Stimulated activated CD4-positive, alpha-beta T cell treated with anti-CD3 and anti-CD28 coated beads, TNF-alpha, amount 100 ng/mL, for 4 hours (primary cell): ENCODE measurements at places on chromosomes 2 and 18.

DNA sequence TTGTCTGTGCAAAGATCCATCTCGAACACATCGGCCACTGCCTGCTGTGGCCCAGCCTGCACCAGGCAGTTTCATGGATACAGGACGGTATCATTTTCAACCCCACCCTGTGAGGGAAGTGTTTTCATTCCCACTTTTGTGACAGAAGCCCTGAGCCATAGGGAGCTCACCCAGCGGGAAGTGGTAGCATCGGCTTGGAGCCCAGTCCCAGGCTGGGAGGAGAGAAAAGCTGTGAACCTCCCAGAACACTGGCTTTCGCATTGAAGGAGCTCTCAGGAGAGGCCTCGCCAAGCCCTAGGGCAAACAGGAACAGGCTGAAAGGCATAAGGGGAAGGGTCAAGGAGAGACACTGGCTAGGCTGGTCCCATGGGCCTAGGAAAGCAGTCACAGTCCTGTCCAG lies 166.1 kb downstream of the TFCP2L1 start:
- no peak for DNase-seq

- no peak for DNase-seq
Observed at GRCh38 chr2:241940329-241940728, 70.8 kb downstream of the RTP5 start.

DNA sequence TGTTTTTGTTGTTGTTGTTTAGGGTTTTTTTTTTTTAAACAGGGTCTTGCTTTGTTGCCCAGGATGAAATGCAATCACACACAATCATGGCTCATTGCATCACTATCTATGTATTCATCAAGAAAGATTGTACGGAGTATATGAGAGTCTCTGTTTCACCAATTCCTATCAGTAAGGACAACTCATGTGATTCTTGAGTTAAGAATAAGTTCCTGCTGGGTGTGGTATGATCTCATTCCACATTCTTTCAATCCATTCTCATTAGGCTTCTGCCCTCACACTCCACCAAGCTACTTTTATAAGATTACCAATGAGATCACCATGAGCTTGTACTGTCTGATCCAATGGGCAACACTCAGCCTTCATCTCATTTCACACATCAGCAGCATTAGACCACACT lies 9.1 kb upstream of the AP1S3 start:
- no peak for DNase-seq

GRCh38 chr18:48031641-48032040 lies 101.2 kb upstream of the SMAD2 start:
- DNase-seq, result no peak

DNA sequence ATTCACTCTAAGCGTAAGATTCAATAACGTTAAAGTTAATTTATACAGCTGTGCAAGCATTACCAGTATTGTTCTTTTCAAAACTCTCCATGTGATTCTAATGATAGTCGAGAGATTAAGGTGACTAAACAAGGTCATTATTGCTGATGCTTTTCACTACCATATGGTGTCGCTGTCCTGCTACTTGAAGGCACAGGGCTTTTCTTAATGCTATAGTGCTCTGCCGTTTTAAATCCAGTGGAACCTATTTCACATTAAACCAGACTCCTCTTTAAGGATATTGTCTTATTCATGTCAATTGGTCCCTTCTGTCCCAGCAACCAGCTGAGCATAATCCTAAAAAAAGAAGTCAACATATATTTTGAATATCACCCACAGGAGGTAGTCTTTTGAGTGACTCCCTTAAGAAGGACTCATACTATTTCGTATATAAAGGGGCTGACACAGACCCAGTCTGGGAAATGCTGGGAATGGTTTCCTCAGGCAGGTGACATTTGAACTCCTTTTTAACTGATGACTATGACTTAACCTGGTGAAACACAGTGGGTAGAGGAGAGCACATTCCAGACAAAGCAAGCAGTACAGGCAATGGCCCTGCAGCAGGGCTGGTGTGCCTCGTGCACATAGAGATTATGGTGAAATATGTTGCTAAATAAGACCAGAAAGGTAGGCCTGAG lies 53.9 kb upstream of the CYTIP start:
- DNase-seq, result no peak

- no peak for DNase-seq
Observed at GRCh38 chr2:122062506-122062905, 307.1 kb downstream of the TSN start.

DNA sequence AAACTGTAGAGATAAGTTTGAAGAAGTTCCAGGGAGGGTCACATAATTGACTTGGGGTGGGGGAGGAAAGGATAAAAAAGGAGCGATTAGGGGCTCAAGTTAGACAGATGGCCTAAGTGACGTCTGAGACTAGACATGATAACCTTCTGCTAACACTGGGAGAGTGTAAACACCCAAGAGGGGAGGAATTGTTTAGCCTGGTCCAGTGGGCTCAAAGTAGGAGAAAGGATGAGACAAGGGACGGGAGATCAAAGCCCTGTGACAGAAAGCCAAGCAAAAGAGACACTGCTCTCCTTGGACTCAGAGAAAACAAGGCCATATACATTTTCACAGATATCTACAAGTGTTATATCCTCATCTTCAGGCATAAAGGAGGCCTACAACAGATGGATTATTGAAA lies 45.5 kb upstream of the IHH start:
- DNase-seq, result no peak

DNA sequence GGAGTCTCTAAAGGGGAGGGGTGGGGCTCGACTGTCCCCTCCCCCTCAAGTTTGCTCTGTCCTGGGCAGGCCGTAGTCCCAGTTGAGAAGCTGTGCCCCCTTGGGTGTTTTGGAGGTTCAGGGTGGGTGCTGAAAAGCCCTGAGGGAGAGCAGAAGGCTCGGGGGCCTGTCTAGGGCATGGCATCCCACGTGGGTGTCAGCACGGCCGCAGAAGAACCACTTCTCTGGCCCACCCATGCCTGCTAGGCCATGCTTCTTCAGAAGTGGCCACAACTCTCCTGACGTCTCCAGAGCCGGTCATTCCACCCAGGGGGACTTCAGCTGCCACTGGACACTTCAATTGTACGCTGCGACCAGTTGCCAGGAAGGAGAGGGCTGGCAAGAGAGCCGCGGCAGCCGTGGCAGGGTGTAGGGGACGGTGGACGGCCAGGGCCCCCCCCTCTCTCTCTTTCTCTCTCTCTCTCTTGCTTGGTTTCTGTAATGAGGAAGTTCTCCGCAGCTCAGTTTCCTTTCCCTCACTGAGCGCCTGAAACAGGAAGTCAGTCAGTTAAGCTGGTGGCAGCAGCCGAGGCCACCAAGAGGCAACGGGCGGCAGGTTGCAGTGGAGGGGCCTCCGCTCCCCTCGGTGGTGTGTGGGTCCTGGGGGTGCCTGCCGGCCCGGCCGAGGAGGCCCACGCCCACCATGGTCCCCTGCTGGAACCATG lies at the start of gene INPP5D:
INPP5D (plus strand) TSS at position 546 of the 704 bp plus-strand sequence; CDS start at position 683, 137 bp downstream.
- no peak for DNase-seq

DNA sequence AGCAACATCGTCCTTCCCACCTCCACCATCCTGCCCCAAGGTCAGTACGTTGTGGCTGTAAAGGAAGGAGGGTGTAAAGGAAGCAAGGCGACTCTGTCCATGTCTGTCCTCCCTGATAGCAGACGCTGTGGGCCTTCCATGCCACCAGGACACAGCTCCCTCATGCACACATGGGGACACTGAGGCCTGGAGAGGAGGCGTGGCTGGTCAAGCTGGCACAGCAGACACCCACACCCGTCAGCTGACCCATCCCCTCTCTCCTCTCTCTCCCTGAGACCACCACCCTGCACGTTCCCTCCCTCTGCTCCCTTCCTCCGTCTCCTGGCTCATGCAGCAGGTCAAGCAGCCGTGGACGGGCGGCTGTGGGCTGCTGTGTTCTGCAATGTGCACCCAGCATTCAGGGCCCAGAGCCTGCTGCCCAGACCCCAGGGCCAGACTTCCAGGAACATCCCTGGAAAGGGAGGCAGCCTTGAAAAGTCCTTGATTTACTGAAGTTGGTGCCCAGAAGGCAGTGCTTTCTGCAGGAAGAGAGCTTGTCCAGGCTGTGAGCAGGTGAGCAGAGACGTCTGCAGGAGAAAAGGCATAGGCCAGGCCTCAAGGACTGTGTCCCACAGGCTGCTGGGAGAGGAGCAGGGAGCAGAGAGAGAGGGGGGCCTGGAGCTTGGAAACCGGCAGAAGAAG lies 133.6 kb downstream of the DDX1 start:
- no peak for DNase-seq

GRCh38 chr2:208654056-208654455 lies 247.5 kb downstream of the PTH2R start:
- no peak for DNase-seq

- no peak for DNase-seq
Observed at GRCh38 chr2:11713815-11714214, 32.6 kb upstream of the LPIN1 start.

DNA sequence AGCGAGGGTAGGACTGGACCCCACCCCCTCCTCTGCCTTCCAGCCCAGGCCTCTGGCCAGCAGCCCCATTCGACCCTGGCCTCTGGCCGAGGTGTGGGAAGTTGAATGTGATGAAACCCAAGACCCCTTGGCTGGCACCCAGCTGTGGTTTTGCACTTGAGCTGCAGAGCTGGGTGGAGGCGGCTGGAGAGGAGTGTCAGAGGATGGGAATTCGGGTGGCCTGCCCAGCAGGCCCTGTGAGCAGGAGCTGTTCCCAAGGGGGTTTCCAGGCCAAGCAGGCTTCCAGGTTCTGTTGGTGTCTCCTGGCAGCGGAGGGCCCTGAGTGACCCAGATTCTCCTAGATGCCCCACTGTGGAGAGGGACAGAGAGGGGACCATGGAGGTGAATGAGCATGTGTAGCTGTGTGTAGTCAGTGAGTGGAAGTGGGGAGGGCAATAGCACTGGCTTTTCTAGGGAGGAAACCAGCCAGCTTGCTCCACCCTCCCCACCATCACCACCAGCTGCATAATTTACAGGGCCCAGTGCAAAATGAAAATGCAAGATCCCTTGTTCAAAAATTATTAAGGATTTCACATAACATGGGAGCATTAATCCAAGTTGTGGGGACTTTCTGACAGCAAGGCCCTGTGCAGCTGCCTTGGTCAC lies 172.2 kb upstream of the HAAO start:
- DNase-seq, result no peak

DNA sequence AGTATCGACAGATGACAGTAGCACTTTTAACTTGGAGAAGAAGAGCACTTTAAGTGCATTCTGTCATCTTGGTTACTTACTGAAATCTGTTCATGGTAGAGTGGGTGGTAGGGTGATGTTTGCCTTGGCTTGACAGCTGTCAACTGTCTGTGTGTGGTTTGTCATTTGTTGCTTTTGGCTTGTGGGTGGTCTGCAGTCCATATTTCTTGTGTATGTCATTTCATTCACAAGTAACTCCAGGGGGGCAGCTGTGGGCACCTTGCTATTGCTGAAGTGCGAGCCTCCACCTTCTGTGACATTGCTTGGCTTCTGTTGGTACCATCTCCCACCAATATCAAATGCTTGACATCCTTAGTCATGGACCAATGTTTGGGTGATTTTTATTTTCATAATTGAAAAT lies 311.6 kb upstream of the NRP2 start:
- DNase-seq, result no peak

DNA sequence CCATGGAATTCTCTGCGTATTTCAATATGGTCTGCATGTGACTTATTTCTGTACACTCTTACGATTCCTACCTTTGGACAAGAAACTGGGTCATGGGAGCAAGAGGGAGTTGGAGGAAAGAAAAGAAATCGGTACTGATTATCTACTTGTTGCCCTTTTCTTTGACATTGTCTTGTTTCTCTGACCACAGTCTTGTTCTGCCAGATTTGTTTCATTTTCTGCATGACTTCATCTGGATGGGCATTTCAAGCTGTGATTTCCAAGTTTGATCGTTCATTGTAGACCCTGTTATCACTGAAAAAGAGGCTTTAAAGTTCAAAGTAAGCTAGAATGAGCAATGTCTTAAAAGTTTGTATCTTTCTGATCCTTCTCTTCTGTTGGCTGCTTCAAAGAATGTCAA lies 2186.3 kb upstream of the CELF4 start:
- DNase-seq, result no peak

GRCh38 chr2:132489150-132489549 lies 72.5 kb downstream of the GPR39 start:
- no peak for DNase-seq

- DNase-seq, result no peak
Observed at GRCh38 chr2:176935543-176936102, 277.0 kb upstream of the HNRNPA3 start.

DNA sequence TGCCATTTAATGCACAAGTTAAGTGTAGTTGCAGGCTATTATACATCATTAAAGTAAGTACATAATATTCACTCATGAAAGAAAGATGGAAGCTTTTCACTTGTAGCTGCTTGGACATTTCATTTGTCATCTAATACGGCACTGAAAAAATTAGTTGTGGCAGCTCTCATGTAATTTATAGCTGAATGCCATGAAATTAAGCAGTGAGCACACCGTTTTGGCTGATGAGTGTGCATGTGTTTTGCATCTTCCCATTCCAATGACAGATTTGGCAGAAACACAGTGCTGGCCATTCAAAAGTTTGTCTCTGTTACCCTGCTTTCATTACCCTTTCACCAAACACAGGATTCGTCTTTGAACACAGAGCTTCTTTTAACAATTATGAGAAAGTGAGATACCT lies 174.0 kb downstream of the PTGR3 start:
- DNase-seq, result no peak

DNA sequence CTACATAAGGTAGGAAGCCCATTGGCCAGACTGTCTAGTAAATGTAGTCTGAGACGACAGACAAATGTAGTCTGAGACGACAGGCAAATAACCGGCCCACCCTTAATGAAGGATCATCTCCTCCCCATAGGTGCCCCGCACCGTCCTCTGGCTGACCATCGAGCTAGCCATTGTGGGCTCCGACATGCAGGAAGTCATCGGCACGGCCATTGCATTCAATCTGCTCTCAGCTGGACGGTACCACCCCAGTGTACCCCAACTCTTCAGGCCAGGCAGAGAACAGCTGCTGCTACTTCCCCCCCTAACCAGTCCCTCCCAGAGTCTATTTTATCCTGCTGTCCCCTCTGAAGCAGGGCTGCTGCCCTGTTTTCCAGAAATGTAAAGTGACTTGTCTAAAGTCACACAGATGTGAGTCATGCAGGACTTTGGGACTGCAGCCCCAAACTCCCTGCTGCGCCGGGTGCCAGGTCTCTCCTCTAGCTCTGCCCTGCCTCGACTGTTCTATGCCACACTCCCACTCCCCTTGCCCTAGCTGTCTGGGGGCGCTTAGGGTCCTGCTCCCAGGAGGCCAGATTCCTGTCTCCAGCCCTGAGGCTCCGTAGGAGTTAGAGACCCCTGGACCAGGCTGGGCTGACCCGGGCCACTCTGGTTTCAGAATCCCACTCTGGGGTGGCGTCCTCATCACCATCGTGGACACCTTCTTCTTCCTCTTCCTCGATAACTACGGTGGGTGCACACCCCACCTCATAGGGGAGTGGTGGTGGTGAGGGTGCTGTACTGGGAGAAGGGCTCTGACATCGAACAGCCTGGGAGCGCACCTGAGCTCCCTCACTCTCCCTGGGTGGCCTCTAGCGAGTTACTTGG lies 4.7 kb downstream of the SLC11A1 start:
- no peak for DNase-seq

GRCh38 chr2:204022550-204022949 lies 86.0 kb downstream of the ICOS start:
- no peak for DNase-seq
